ENCODE measurements at places on chromosomes 11 and 22.

GRCh38 chr11:104148074-104148473 is 15.9 kb downstream of the PDGFD start:
- DNase-seq = no peak

DNA sequence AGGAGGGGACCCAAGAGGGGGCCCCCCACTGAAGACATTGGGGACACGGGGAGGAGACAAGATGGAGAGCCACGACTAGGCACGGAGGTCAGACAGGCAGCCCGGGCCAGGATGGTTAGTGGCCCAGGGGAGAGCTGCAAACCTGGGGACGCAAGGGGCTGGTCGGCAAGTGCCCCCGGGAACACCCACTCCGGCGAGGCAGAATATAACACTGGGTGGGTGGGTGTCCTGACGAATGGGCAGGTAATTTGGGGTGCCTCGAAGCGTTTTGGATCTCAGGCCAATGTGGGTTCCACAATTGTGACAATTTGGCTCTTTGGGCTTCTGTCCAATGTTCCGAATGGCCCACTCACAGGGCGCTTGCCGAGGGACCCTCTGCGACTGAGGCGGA is 9.9 kb downstream of the IGF2 start:
- no peak for DNase-seq

DNA sequence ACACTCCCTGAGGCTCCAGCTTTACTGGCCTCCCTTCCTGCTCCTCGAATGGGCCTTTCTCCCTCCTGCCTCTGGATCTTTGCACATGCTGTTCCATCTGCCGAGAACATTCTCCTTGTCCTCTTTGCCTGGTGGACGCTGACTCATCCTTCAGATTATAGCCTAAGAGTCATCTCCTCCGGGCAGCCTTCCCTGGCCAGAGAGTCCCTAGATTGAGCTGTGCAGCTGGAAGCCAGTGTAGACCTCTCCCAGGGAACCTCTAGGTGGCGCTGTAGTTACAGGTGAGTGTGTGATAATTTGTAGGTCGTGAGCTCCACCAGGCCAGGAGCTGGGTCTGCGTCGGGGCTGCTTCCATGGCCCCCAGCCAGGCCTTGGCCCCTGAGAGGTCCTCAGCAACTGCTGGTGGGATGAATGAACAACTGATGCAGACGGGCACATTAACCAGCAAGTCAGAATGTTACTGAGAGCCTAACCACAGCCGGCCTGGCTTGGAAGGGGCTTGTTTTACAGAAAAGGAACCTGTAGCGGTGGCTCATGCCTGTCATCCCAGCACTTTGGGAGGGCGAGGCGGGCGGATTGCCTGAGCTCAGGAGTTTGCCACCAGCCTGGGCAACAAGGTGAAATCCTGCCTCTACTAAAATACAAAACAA is 8.7 kb downstream of the PNPLA5 start:
- peak; percentile 28 for DNase-seq

DNA sequence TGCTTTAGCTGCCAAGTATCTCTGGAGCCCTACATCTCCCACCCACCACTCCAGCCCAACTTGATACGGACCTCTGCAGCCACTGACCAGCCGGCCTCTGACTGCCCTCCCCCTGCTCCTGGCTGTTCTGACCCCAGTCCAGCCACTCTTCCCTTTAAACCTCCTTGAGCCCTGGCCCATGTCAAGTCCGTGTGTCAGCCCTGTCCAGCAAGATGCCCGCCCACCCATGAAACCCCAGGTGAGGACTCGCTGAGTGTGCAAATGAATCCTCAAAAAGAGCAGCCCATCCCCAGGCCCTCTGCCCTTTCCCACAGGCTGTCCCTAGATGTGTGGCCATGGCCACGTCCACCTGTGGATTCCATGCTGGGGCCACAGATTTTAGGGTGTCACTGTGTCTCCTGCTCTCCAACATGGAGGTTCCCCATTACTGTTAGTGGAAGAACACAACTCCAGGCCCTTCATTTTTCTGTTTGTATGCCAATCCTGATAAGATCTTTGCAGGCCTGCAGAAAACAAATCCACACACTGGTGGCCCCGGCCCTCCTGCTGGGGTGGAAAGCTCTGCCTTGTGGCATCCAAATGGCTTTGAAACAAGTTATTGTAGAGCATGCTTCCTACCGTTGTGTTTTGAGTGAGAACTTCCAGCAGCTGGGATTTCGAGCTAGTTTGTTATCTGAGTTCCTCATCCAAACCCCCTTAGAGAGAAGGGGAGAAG is 22.7 kb upstream of the ADORA2A start:
- no peak for DNase-seq

DNA sequence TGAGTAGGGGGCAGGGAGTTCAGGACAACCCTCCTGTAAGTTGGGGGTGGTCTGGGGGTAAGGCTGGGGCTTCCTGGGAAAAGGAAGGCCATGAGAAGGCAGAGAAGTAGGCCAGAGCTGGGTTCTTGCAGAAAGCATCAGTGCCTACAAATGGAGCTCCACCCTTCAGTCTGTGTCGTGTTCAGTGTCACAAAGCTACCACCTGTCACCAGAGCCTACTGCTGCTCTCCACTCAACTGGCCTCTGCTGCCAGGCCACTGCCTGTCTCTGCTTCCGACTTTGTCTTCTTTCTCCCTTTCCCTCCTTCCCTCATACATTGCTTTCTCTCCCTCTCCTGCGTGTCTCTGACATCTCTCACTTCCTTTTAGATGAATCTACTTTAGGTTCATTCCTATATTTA is 3.4 kb upstream of the WBP2NL start:
- no peak for DNase-seq

- no peak for DNase-seq
Observed at GRCh38 chr22:20868025-20868962, 9.5 kb downstream of the SNAP29 start.

GRCh38 chr11:116930177-116930576 is 92.8 kb upstream of the APOA1 start:
- peak; percentile 7 for DNase-seq
